Regular cardiac myocyte (primary cell): ENCODE measurements at places on chromosomes 16 and 17. TPM values are rescaled to one million over a fixed set of nuclear protein-coding genes. Genes with fewer than 3 reads are reported as not detected.

HS3ST2 gene
- total RNA-seq, result not detected in 2 replicates

TMEM98 gene
- 130 and 188 TPM in 2 replicates for total RNA-seq

SCGB1C2 gene
- not detected in 2 replicates for total RNA-seq

SNX20 gene
- total RNA-seq, result not detected in 2 replicates

FTSJ3 gene
- total RNA-seq, result 116 and 168 TPM in 2 replicates

PERCC1 gene
- not detected in 2 replicates for total RNA-seq

EVPLL gene
- not detected in 2 replicates for total RNA-seq

NPTX1 gene
- 5.6 and 8.4 TPM in 2 replicates for total RNA-seq

DPEP1 gene
- 0.56 TPM in 1 of 2 replicates, not detected in the other for total RNA-seq

GRB7 gene
- under 0.01 TPM in 2 replicates for total RNA-seq

IGF2BP1 gene
- total RNA-seq, result 0.85 and 5.0 TPM in 2 replicates

TEKT5 gene
- total RNA-seq, result not detected in 2 replicates

ETV4 gene
- 1.1 and 3.6 TPM in 2 replicates for total RNA-seq

SMIM5 gene
- 0.28 TPM in 1 of 2 replicates, not detected in the other for total RNA-seq

HS3ST4 gene
- not detected in 2 replicates for total RNA-seq

GRAP gene
- total RNA-seq, result 0.58 and 0.85 TPM in 2 replicates

GRAPL gene
- total RNA-seq, result under 0.01 TPM in 1 of 2 replicates, not detected in the other

ZNF778 gene
- 22.2 and 24.8 TPM in 2 replicates for total RNA-seq

EME1 gene
- total RNA-seq, result 3.7 and 18.0 TPM in 2 replicates

AHSP gene
- total RNA-seq, result not detected in 2 replicates

NPIPA2 gene
- total RNA-seq, result not detected in 2 replicates

HSD11B2 gene
- total RNA-seq, result not detected in 2 replicates

SEZ6 gene
- not detected in 2 replicates for total RNA-seq

COQ9 gene
- total RNA-seq, result 33.8 and 43.5 TPM in 2 replicates

KRT39 gene
- total RNA-seq, result 0.28 TPM in 1 of 2 replicates, not detected in the other

NOL3 gene
- 11.1 and 20.6 TPM in 2 replicates for total RNA-seq

SLC52A1 gene
- total RNA-seq, result 0.28 TPM in 1 of 2 replicates, not detected in the other

KIAA0753 gene
- 7.6 and 9.4 TPM in 2 replicates for total RNA-seq

VASN gene
- total RNA-seq, result 74.2 and 77.5 TPM in 2 replicates

UTP4 gene
- 15.2 and 33.4 TPM in 2 replicates for total RNA-seq

ERAL1 gene
- 24.0 and 42.2 TPM in 2 replicates for total RNA-seq

SLFN14 gene
- not detected in 2 replicates for total RNA-seq

STAT5B gene
- total RNA-seq, result 28.8 and 29.3 TPM in 2 replicates

FAM20A gene
- 1.7 and 10.4 TPM in 2 replicates for total RNA-seq

RGS9 gene
- total RNA-seq, result 0.19 and 0.56 TPM in 2 replicates

PDF gene
- total RNA-seq, result 6.2 and 15.7 TPM in 2 replicates

RND2 gene
- total RNA-seq, result 0.19 and 0.28 TPM in 2 replicates

ABCA6 gene
- total RNA-seq, result 17.1 and 51.6 TPM in 2 replicates

TRAP1 gene
- total RNA-seq, result 47.1 and 100 TPM in 2 replicates

MYH11 gene
- under 0.01 and 0.56 TPM in 2 replicates for total RNA-seq

TNFSF12 gene
- total RNA-seq, result 3.6 and 14.1 TPM in 2 replicates

POLR3E gene
- 43.1 and 43.5 TPM in 2 replicates for total RNA-seq

MT1H gene
- total RNA-seq, result 0.77 TPM in 1 of 2 replicates, not detected in the other

DHX58 gene
- total RNA-seq, result 6.5 and 13.2 TPM in 2 replicates

TMC5 gene
- total RNA-seq, result not detected in 2 replicates

SUPT4H1 gene
- total RNA-seq, result 32.1 and 45.1 TPM in 2 replicates

TNFRSF17 gene
- total RNA-seq, result not detected in 2 replicates

ZNF174 gene
- 4.0 and 5.6 TPM in 2 replicates for total RNA-seq

CHST5 gene
- not detected in 2 replicates for total RNA-seq

PLD6 gene
- 2.3 and 3.9 TPM in 2 replicates for total RNA-seq

CX3CL1 gene
- 0.19 and 1.4 TPM in 2 replicates for total RNA-seq
